ENCODE measurements at places on chromosomes 11 and 22.

- no peak for DNase-seq
Observed at GRCh38 chr11:119445379-119445778, 22.4 kb upstream of the THY1 start.

DNA sequence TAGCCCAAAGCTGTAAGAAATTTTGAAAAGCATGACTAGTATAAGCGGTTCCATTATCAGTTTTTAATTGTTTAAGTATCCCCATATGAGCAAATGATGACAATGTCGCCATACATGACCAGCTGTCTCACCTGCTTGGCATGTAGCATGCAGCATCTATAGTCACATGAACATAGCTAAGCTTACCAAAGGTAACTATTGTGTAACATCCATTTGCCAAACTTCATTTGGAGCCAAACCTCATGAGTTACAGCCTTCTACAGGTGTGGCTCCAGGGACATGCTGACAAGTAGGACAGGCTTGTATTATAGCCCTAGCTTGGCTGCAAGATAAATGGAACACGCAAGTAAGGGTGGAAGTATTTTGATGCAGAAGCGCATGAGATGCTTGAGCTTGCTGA lies 30.4 kb downstream of the OR10A6 start:
- DNase-seq, result no peak

GRCh38 chr22:44815099-44816070 lies 63.0 kb downstream of the ARHGAP8 start:
- no peak for DNase-seq

DNA sequence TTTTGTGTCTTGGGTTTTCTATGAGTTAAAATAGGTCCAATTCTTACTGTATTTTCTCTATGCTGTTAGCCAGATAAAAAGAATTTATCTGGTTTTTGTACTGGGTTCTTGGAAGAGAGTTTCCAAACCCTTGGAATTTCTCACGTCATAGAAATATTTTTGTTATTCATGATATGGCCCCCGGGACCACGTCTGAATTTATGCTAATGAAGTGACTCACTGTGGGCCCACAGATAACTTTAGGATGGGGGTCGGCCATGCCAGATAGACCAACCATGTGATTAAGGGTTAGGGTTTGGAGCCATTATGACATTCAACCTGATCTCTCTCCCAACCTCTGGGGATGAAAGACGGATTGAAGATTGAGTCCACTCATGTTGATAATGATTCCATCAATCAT lies 35.6 kb upstream of the DDI1 start:
- no peak for DNase-seq

GRCh38 chr11:84313830-84314359 lies 1027.7 kb upstream of the CCDC90B start:
- no peak for DNase-seq

DNA sequence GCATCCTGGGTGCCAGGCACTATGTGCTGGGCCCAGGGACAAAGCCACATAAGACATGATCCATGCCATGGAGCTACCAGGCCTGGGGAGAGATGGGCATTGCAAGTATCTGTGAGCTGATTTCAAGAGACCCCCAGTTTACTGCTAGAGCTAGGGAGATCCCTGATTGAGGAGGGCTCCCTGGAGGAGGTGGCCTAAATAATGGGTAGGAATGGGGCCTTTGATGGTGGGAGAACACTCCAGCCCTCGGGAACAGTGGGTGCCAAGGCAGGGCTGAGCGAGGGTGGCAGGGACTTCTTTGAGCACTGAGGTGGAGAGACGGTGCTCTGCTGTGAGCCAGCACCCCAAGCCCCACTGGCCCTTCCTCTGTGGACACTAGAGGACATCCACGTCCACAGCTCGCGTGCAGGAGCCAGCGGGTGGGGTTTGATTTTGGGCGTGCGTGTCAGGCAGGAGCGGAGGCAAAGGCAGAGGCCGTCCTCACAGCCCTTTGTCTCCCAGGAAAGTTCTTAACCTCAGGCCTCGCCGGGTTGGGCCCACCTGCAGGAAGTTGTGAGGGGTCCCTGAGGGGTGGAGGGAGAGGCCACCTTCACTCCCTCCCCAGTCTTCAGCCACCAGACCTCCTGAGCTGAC lies 52.9 kb upstream of the PPARA start:
- DNase-seq, result no peak

DNA sequence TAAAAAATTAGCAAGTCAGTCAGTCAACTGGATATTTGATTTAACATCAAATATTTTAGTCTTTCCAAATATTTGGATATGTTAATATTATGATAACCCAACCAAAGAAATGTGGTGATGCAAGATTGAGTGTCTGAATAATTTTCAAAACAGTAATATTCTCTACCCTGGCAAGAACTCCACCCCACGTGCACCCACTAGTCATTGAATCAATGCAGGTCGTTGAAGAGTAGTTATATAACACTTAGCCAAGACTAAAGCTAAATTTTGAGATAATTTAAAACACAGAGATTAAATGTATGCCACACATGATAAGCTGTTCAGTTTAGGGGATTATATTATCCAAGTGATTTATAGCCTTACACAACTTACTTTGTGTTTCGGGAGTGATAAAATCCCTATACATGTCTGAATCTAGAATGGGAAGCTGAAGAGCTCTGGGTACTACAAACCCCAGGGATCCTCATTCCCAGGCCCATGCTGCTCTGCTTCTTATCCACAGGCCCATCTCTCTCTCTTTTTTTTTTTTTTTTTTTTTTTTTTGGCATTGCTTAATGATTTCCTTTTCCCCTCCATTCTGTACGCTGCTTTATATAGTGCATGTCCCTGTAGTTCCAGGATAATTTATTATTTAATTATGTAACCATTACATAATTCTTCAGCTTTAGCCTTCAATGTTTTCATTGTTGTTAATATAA lies 392.9 kb downstream of the NTM start:
- DNase-seq, result no peak

DNA sequence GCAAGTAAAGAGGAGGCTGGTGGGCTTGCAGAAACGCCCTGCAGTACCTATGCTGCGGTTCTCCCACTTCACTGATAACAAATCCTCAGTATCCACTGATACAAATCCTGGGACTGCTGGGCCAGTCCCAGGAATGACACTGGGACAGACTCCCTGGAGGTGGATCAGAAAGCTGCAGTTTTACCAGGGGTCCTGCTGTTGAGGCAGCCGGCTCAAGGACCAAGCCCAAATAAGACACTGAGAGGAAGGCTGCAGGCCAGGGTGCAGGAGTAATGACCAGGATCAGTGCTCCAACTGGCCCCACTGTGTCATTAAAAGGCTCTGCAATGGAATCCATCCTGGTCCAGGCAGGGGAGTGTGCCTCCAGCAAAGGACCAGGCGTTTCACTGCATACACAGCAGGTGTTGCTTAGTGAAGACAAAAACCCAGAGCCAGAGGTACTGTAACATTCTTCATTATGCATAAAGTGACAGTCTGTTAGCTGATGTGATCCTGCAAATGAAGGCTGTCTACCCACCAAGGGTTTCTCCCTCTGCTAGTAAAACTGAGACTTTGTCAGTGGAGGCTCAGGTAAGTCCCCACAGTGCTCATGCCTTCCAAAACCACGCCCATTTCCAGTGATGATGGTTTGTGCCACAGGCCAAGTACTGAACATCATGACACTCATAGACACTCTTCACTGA lies 1.4 kb upstream of the C22orf39 start:
- peak; percentile 83 for DNase-seq

DNA sequence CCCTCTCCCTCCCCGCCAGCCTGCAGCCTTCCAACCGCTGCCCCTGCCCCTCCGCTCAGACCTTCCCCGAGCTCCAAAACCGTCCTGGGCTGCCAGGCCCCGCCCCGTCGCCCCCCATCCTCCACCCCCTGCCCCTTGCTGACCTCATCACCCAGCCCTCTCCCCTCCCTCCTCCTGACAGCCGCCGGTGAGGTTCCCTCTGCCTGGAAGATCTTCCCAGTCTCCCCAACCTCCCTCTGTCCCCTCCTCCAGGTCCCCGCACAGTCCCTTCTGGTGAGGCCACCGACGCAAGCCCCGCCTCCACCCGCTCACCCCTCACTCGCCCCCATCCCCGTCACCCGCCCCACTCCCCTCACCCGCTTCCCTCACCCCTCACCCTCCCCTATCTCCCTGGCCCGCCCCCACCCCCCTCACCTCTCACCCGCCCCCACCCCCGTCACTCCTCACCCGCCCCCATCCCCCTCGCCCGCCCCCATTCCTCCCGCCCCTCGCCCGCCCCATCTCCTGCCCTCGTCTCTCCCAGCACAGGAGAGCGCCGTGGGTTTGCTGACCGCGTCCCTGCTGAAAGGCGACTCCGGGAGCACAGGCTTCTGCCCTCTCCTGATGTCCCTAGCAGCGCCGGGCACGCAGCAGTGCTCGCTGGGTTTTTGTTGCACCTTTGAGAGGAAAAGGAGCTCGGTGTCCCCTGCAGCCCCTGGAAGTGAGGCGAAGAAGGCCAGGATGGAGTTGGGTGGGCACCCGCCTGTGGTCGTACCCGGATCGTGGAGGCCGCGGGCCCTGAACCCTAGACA lies 16.4 kb upstream of the UPK3A start:
- DNase-seq, result no peak

- no peak for DNase-seq
Observed at GRCh38 chr11:1127664-1128162, 30.0 kb upstream of the MUC5AC start.

DNA sequence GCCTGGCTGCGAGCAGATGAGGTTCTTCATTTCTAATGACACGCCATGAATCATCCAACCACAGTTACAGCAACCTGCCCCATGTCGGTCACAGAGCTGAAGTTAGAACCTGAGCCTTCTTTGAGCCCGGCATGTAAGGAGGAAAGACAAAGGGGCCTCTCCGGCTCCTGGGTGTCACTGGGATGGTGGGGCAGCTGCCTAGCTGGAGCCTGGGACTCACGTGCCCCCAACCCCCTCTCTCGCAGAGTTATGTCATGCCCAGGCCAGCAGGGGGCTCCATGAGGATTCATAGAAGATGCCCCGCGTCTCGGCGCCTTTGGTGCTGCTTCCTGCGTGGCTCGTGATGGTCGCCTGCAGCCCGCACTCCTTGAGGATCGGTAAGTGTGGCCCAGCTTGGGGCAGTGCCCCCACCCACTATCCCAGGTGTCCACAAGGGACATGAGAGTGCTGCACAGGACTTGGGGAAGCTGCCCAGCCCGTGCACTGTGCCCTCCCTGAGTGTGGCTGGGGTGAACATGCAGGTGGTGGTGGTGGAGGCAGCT lies 148.5 kb downstream of the GRIK4 start:
- DNase-seq, result peak; percentile 10

- no peak for DNase-seq
Observed at GRCh38 chr22:24129263-24129651, 52.0 kb upstream of the SUSD2 start.

DNA sequence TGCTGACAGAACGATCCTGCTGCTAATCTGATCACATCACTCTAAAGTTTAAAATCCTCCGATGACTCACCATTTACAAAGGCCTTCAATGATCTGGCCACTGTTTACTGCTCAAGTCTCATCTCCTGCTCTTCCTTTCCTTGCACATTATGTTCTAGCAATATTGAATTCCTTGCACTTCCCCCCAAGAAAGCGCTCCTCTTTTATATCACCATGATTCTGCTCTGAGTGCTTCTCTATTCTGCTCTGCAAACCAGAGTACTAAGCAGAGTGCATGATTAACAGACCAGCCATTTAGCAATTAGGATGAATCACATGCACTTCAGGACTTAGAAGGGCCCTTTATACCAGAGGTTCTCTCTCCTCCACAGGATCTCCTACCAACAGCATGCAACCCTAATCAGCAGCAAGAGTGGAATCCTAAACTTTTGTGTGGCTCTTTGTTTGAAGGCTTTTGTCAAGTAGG lies 1122.8 kb upstream of the CCDC90B start:
- DNase-seq, result no peak

DNA sequence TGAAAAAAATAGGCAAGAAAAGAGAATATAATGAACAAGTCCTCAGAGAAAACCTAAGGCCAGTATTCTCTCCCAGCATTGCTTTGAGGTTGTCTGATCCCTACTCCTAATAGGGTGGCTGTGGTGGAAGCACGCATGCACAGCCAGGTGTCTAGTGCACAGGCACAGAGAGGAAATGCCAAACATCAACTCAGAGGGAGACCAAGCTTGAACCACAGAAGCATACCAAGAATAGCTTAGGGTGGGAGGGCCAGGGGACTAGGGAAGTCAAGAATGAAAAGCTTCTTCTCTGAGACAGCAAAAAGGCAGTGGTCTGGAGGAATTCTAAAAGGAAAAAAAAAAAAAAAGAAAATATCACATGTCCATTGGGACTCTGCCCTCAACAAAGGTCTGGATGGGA lies 244.1 kb upstream of the API5 start:
- no peak for DNase-seq

DNA sequence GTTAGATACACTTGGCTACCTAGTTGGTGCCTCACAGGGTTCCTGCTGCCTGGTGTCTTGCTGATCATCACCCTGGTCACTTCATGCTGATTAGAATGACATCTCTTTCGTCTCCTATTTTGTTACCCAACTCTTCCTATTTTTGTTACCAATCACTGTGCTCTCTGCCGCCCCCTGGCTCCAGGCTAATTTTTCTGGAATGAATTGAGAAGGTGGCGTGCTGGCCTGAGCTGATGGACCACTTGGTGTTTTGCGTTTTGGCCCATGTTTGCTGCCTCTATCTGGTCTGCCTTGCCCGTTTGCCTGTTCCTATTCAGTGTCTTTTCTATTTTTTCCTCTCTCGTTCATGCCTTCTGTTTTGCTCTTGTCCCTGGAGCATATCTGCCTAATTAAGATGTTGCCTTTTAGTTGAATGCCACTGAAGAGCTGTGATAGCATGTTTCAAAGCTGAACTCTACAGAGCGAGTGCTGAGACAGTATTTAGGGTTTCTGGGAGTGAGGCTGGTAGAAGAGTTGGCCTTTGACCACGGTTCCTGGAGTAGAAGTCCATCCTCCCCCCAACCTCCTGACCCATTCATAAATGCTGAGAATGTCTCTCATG lies 5.9 kb upstream of the ATF4 start:
- DNase-seq, result no peak

DNA sequence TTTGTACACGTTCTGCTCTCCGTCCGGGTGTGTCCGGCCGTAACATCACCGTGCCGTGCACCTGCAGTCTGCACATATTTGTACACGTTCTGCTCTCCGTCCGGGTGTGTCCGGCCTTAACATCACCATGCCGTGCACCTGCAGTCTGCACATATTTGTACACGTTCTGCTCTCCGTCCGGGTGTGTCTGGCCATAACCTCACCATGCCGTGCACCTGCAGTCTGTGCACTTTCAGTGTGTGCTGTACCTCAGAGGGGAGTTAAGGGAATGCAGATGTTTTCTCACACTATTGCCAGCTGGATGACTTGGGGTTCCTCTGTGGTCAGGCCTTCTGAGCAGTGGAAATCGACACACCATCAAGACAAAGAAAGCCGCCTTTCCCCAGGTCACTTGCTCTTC lies 4.2 kb downstream of the TTLL8 start:
- DNase-seq, result no peak

GRCh38 chr11:119828006-119828405 lies 99.0 kb upstream of the NECTIN1 start:
- DNase-seq, result no peak

- no peak for DNase-seq
Observed at GRCh38 chr11:69009441-69010211, 3.4 kb downstream of the MRGPRF start.

All from stimulated activated CD4-positive, alpha-beta T cell treated with anti-CD3 and anti-CD28 coated beads, Interleukin-1b, Interleukin-23, amount 100 ng/mL, for 48 hours (primary cell).